ENCODE measurements at places on chromosomes 4 and X. TPM values are rescaled to one million over a fixed set of nuclear protein-coding genes. Genes with fewer than 3 reads are reported as not detected.
A peak's percentile ranks its signal among the peaks of the same experiment; 100 is the strongest.

The MAGEC2 gene
- total RNA-seq: 0.17 TPM

DNA sequence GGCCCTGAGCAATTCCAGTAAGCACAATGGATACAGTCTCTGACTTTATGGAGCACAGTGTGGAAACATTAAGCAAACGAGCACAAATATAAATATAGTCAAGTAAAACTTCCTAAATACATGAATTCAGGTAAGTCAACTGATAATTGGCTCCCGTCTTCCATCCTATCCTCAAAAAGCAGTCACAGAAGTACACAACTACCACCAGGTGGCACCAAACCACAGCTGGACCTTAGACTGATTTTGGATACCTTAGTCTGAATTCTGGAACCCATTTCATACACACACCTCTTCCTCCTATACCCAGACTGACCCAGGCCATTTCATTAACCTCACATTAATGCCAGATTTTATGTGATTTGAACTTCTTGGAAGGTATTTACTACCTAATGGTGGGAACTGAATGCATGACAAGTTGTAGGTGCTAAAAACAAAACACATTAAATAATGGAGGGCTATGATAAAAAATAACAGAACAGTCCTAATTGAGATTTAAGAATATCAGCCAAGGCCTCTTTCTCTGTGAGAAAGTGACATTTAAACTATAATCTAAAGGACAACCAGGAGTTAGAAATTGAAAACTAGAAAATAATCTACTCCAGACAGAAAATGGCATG, 77.5 kb downstream of the ELF2 start:
- peak; percentile 72 for DNase-seq

DNA sequence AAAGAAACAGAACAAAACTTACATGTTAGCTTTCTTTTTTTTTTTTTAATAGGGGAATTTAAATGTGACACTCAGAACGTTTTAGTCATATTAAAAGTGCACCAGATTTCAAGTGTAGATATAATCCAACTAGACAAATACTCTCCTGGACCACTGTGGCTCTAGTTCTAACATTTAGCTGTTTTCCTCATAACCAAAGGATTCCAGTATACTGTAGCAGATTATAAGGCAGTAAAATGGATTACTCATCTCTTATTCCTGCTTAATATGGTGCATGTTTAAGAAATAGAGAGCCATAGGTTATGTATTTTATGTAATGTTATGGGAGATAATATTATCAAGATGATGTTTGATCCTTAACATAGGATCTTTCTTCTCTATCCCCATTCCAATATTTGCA, 1339.5 kb upstream of the AGA start:
- no peak for DNase-seq

The MAGEC1 gene
- total RNA-seq: not detected

GRCh38 chr4:153064571-153064970, 128.4 kb downstream of the FHDC1 start:
- DNase-seq: no peak

GRCh38 chr4:88108747-88109122, 49.7 kb downstream of the ABCG2 start:
- peak; percentile 45 for DNase-seq

DNA sequence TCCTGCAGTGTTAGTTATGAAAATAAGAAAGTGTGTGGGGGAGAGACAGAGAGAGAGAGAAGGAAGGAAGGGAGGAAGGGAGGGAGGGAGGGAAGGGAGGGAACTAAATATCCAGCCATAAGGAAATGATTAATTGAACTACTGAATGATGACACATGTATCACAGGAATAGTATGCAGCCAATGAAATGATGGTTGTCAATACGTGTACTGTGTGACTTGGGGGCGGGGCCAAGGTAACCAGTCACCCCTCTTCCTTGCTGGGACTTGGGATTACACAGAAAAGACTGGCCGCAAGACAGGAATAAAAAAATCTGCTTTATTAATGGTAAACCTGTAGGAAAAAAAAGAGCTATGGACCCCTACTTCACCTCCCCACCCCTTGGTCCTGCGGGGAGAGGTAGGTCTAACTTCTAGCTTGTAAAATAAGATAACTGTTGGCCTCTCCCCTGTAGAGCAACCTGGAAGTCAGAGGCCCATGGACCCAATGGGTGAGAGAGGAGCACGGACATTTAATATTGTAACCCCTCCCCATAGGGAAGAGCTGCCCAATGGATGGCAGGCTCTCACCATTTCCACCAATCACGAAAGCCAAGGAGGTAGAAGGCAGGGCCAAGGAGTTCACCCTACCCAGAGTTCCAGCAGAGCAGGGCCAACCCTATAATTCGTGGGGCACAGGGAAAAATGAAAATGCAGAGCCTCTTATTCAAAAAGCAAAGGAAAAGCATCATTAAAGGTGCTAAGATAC, 7.4 kb downstream of the PPP2R2C start:
- DNase-seq: no peak

DNA sequence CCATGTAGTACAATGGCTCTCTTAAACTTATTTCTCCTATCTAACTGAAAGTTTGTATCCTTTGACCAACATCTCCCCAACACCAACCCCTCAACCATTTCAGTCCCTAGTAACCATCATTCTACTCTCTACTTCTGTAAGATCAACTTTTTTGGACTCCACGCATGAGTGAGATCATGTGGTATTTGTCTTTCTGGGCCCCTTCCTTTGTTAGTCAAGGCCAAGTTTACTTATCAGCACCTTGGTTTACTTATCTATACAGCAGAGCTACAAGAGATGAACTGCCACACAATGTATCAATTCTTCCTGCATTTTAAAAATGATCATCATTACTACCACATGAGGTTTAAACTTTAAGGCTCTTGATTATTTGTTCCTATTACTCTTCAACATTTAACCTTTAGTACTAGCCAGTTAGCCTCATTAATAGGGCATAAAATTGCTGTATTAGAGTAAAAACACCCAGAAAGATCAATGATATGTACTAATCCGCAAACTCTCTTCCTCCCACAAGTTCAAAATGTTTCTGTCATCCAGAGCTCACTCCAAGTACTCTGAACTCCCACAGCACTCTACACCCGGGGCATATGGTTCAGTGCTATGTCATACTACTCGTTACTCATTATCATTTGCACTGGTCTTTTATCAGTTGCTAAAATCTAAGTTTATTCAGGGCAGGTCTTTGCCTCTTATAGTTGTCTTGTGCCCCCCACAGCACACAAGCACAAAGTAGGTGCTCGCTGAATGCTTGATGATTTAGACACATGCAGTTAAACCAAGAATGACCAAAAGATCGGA, 145.7 kb upstream of the ADAMTS3 start:
- no peak for DNase-seq

- DNase-seq: no peak
These were observed 267.3 kb upstream of the GATB start for GRCh38 chr4:152028131-152028530.

DNA sequence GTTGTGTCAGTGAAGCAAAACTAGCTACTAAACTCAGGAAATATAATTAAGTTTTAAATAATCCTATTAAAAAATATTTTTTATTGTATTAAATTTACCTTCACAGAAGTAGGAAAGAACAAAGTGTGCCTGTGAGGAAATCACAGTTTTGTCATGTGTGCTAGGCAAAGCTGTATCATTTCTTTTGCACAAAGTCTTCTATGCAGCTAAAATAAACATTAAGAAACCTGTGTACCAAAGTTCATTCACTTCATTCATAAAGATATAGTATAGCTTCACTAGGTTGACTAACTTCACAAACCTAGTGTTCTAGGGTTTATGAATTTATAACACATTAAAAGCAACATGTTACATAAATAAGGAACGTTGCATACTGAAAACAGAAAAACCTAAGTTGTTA, 131.0 kb downstream of the PDS5A start:
- DNase-seq: no peak

DNA sequence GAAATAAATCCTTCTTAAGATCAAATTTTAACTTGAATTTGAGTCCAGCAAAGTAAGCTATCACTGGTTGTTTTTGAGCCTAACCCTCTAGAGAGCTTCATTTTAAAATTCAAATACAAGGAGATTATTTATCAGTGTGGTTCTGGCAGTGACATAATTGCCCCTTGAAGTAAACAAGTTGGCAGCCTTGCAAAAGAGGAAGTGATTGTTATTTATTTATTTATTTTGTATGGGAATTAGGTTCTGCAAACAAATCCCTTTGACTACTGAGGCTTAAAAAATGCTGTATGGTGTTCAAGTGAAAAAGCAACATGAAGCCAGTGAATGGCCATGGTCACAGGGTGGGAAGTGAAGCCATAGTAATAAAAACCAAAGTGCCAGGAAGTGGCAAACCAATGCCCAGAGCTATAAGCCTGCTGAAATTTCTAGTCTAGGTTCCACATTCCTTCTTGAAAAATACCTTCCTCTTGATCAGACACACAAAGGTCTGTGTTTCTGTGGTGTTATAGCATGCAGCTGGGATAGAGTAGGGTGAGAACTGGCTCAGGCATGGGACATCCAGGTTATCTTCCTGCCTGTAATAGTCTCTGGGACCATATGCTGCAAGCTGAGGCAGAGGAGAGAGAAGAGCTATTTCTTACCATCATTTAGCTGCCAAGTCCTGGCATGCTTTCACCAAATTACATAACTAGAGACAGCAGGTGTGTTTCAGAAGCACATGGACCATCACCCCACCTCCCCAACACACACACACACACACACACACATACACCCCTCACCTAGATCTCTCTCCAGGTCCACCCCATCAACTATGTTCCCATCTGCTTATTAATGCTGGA, 47.1 kb upstream of the TSPAN7 start:
- no peak for DNase-seq

The SPACA5 gene
- total RNA-seq: not detected

DNA sequence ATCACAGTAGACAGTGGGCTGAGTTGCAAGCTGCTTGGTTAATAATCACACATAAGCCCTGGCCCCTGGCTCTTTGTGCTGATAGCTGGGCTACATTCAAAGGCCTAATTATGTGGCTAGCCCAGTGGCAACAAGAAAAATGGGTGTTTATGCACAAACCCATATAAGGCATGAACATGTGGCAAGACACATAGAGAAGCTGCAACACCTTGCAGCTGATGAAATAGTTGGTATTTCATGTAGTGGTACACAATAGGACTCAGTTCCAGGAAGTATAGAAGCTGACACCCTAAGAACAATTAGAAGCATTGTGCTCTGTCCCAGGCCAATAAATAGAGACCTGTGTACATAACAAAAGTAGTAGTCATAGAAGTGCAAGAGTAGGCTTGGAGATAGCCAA, 14.6 kb upstream of the ZNF630 start:
- DNase-seq: no peak

GRCh38 chrX:73448379-73448778, 1.5 kb downstream of the CDX4 start:
- DNase-seq: no peak

The GLUD2 gene
- 1.8 TPM for total RNA-seq

GRCh38 chrX:118392716-118393115, 46.8 kb downstream of the WDR44 start:
- DNase-seq: peak; percentile 44

The TTC29 gene
- total RNA-seq: not detected

DNA sequence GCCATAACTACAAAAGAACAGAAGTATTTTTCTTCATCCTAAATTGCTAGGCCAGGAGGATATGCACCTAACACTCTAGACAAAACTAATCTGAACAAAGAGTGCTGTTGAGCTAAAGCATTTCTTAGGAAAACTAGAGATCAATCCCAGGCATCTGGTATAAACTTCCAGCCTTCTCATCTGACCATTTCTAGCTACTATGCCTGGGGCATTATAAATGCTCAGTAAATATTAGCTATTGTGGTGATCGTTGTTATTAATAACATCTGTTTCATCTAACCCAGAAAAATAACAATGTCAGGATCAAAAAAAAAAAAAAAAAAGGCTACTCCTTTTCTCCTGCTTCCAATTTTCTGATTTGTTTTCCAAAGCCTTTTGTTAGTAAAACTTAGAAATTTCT, 7.7 kb upstream of the SLC10A6 start:
- no peak for DNase-seq

GRCh38 chr4:124596816-124597215, 115.7 kb downstream of the ANKRD50 start:
- no peak for DNase-seq

DNA sequence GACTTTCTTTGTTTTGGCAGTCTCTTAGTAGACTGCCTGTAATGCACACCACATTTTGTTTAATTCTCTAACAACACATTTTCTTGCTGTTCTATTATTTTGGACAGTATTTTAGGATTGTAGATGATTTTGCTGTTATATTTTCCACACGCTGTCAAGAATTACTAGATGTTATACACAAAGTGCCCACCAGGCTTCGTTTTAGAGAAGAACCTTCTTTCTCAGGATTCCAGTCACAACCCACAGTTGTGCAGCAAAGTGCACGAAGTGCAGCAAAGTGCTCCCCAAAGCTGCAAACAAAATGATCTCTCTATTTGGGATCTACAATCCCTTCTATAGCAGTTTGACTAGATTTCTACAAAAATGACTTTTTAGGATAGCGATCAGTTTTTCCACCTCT, 2.4 kb downstream of the ZNF141 start:
- no peak for DNase-seq

DNA sequence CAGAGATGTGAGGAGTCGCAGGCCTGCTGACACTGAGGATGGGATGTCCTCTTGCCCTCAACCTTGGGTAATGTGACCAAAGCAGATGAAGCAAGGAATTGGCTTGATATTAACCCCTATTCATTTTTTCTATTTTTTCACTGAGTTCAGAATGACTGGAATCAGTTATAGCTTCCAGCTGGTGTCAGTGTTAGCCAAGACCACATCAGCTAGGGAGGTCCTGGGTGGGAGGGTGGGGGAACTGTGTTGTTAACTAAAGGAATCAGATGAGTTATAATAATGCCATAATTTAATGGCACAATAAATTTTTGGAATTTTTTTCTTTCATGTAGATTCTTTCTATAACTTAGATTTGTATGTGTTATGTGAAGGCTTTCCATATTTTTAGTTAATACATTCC, 91.9 kb downstream of the EGF start:
- DNase-seq: no peak

GRCh38 chrX:22165732-22166457, 106.8 kb upstream of the CBLL2 start:
- DNase-seq: peak; percentile 63

DNA sequence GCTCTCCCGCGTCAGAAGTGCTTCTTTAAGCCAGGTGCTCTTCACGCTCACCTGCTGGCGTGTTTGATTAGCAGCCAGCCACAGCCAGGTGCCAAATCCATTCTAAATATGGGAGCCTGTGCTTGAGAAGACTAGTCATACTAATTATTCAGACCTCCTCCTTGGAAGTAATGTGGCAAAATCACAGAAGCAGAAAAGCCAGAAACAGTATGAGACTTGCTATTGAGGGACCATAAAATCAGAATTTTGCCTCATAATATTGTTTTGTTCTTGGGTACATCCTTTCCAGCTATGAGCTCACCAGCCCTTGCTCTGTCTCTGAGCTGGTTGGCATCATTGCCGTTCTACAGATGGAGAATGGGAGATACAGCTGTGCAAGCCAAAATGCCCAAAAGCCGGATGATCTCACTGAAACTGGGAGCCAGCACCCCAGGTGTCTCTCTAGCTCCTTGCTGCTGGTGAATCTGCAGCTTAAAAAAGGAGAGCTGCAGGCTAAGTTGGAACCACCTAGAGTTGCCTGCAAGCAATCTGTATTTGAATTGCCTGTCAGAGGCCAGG, 205.4 kb downstream of the SHROOM3 start:
- no peak for DNase-seq

- no peak for DNase-seq
These were observed 52.3 kb downstream of the PALLD start for GRCh38 chr4:168549143-168549542.

The JADE3 gene
- 4.1 TPM for total RNA-seq
